Bronchial smooth muscle cell (primary cell): ENCODE measurements at places on chromosomes 13 and 19. TPM values are rescaled to one million over a fixed set of nuclear protein-coding genes. Genes with fewer than 3 reads are reported as not detected.

The LHB gene
- not detected in 2 replicates for total RNA-seq

The TMEM38A gene
- total RNA-seq = 3.2 and 4.8 TPM in 2 replicates

The PABPC3 gene
- under 0.01 and 0.17 TPM in 2 replicates for total RNA-seq

The LMTK3 gene
- total RNA-seq = under 0.01 and 0.09 TPM in 2 replicates

The PTGER1 gene
- 3.8 and 6.6 TPM in 2 replicates for total RNA-seq

The PLA2G4C gene
- 3.0 and 31.0 TPM in 2 replicates for total RNA-seq

The ZNF134 gene
- 15.9 and 19.7 TPM in 2 replicates for total RNA-seq

The NLRP11 gene
- not detected in 2 replicates for total RNA-seq

The SMIM44 gene
- total RNA-seq = not detected in 2 replicates

The ZNF471 gene
- 4.9 and 5.8 TPM in 2 replicates for total RNA-seq

The NKPD1 gene
- 0.47 and 0.52 TPM in 2 replicates for total RNA-seq

The PLIN3 gene
- total RNA-seq = 248 and 286 TPM in 2 replicates

The MED16 gene
- total RNA-seq = 26.5 and 35.5 TPM in 2 replicates

The ZNF700 gene
- total RNA-seq = 5.5 and 6.9 TPM in 2 replicates

The ZNF541 gene
- 0.26 TPM in 1 of 2 replicates, not detected in the other for total RNA-seq

The CPB2 gene
- not detected in 2 replicates for total RNA-seq

The KLK3 gene
- total RNA-seq = 0.09 TPM in 1 of 2 replicates, not detected in the other

The BCAM gene
- 6.6 and 8.9 TPM in 2 replicates for total RNA-seq

The MBD3L3 gene
- not detected in 2 replicates for total RNA-seq

The COX6B2 gene
- total RNA-seq = 0.16 TPM in 1 of 2 replicates, not detected in the other

The BEST2 gene
- under 0.01 TPM in 2 replicates for total RNA-seq

The SMIM7 gene
- total RNA-seq = 57.1 and 83.3 TPM in 2 replicates

The TARM1 gene
- total RNA-seq = not detected in 2 replicates

The UBE2L5 gene
- total RNA-seq = not detected in 2 replicates

The ICAM3 gene
- 9.8 and 12.0 TPM in 2 replicates for total RNA-seq

The DAZAP1 gene
- total RNA-seq = 20.4 and 30.9 TPM in 2 replicates

The SPRYD7 gene
- 2.4 and 2.7 TPM in 2 replicates for total RNA-seq

The DHRS12 gene
- total RNA-seq = 2.7 and 6.0 TPM in 2 replicates

The KLF1 gene
- not detected in 2 replicates for total RNA-seq

The SHANK1 gene
- total RNA-seq = 0.60 and 3.3 TPM in 2 replicates

The ZIK1 gene
- total RNA-seq = 5.2 and 7.7 TPM in 2 replicates
